ENCODE measurements at places on chromosomes 3 and 15.

GRCh38 chr3:72318504-72319193 lies 529.6 kb downstream of the SHQ1 start:
- DNase-seq, result peak; percentile 81

- peak; percentile 45 for DNase-seq
Observed at GRCh38 chr3:24185738-24186384, 240.8 kb downstream of the NR1D2 start.

DNA sequence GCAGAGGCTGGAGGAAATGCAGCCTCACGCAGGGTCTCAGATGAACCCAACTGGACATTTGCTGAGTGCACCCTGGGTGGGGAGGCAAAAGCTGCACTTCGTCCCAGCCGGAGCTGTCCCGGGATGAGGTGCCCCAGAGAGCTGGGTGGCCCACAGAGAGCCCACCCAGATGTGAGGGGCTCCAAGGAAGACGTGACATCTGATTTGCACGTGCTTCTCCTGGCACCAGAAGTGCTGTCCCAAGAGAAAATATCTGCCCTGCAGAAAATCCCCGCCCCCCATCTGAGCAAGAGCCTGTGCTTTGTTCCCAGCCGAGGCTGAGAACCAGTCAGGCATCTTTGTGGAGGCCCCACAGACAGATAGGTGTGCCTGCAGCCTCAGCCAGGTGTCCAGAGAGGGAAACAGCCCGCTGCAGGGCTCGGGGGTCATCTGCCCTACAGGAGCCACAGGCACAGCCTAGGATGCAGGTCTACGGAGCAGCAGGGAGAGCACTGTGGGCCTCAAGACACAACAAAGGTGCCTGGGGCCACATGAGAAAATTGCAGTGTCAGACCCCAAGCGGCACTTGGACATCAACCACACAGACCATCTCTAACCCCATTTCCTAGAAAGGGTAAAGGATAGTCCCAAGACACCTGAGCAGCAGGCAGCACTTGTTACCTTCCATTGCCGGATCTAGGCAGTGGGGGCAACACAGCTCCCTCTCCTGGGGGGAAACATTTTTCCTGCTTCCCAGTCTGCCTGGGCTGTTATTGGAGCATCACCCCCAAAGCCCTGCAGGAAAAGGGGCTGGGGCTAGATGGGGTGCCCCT lies 5.8 kb downstream of the TMIE start:
- no peak for DNase-seq

DNA sequence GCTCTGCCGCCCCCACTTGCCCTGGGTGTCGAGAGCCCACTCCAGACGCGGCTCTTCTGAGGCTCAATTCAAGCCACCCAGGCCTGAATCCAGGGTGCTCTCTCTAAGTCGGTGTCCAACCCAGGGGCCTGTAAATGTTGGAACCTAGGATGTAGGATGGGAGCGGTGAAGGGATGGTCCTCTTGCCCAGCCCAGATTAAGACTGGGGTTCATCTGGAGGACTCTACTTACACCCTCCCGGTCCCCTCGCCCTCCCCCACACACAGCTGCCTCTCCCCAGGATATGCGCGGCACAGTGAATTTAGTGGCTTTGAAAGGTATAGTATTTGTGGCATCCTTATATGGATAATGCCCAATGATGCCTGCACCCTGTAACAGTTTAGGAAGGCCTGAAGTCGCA lies 822 bp upstream of the FBN1 start:
- DNase-seq, result no peak

DNA sequence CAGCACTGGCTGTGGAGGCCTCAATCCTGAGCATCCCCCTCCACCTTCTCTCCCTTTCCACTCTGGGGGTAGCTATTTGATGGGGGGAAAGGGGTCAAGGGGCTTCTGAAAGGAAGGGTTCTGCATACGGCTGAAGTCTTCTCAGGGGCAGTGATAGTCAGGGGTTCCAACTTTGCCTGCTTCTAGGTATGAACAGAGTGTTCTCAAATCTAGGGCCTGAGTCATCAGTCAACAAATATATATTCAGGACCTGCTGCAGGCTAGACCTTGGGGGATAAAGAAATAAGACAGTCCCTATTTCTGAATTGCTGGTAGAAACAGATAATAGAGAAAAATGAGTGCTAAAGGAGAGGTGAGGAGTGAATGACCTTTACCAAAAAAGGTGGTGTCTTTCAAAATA lies 12.8 kb downstream of the RGMA start:
- DNase-seq, result no peak

DNA sequence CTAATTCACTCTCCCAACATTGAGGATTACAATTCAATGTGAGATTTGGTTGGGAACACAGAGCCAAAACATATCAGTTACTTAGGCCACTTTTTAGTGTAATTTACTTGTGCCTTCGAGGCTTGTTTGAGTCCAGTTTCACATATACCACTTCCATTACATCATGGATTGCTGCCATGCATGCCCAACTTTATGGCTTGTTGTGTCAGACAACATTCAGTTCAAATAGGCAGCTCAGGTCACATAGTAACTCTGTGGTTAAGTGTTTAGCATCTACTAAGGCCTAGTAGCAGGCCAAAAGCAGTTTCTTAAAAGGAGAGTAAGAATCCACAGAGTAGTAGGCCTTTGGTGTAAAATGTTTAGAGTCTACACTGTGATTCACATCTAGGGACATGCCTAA lies 164.3 kb upstream of the GMNC start:
- no peak for DNase-seq

GRCh38 chr3:107421170-107421792 lies 44.0 kb downstream of the CCDC54 start:
- DNase-seq, result peak; percentile 59

Data from SJSA1 (cell line).